Lower lobe of right lung (tissue), 2 donors: ENCODE measurements at places on chromosomes 4 and X. TPM values are rescaled to one million over a fixed set of nuclear protein-coding genes. Genes with fewer than 3 reads are reported as not detected.

- H3K4me1 ChIP-seq = no peaks in the 10 kb centered on the region
- no peak overlapping the region for H3K27ac ChIP-seq
- no peak overlapping the region for H3K4me3 ChIP-seq
- no peaks in the 10 kb centered on the region for H3K27me3 ChIP-seq
These were observed 122.3 kb downstream of the MID1IP1 start for GRCh38 chrX:38923451-38923969.

The PPEF2 gene
- not detected for total RNA-seq

- no peak for DNase-seq
- no peaks in the 10 kb centered on the region for H3K36me3 ChIP-seq
- H3K4me1 ChIP-seq = no peaks in the 10 kb centered on the region
- H3K4me3 ChIP-seq = no peak overlapping the region
- no peaks in the 10 kb centered on the region for H3K27me3 ChIP-seq
These were observed 65.3 kb upstream of the MYOZ2 start for GRCh38 chr4:119070301-119070700.

The ARHGEF38 gene
- total RNA-seq = 20.6 TPM

DNA sequence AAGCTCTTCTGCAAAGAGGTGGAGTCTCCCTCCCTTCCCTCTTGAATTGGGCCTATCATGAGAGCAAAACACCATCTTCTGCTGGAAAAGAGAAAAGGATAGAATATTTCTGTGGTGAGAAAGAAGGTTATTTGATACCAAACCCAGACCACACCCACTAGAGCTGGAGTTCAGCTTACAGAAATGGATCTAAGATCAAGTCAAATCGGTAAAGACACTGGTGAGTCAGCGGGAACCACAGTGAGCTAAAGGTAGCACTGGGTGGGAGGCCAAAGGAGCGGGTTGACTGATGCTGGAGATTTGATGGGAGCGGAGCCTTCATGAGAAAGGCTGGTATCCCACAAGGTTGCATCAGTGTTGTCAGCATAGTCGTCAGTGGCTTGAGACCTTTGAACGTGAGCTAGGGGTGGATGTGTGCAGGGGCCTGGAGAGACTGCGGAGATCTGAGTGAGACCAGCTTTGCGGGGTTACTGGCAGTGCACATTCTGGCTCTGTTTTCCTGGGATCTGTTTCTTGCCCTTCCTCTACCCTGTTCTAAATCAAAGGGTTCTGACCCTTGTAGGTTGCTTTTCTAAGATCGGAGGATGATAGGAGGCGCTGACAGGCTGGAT is 106.4 kb upstream of the SCOC start:
- H3K36me3 ChIP-seq = no peaks in the 10 kb centered on the region

The IBSP gene
- total RNA-seq = not detected

DNA sequence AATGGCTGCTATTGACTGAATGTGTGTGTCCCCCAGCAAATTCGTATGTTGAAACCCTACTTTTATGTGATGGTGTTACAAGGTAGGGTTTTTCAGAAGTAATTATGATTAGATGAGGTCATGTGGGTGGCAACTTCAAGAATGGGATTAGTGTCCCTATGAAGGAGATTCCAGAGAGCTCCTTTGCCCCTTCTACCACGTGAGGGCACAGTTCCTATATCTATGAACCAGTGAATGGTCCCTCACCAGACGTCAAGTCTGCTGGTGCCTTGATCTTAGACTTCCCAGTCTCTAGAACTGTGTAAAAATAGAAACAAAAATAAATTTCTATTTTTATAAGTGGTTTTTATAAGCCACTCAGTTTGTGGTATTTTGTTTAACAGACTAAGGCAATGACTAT is 1137.6 kb upstream of the IGFBP7 start:
- DNase-seq = no peak
- H3K4me3 ChIP-seq = no peak overlapping the region
- H3K27ac ChIP-seq = no peak overlapping the region
- H3K36me3 ChIP-seq = no peaks in the 10 kb centered on the region
- no peaks in the 10 kb centered on the region for H3K27me3 ChIP-seq

The AKAP14 gene
- total RNA-seq = 4.8 TPM

The SYP gene
- total RNA-seq = 4.2 TPM

The TENM3 gene
- total RNA-seq = 1.9 TPM

The TMPRSS11E gene
- not detected for total RNA-seq
